ENCODE measurements at places on chromosomes 7 and 10.

- no peak for DNase-seq
These were observed 34.9 kb downstream of the FAM171A1 start for GRCh38 chr10:15336211-15336610.

GRCh38 chr7:47852330-47853245, 95.7 kb downstream of the PKD1L1 start:
- no peak for DNase-seq

DNA sequence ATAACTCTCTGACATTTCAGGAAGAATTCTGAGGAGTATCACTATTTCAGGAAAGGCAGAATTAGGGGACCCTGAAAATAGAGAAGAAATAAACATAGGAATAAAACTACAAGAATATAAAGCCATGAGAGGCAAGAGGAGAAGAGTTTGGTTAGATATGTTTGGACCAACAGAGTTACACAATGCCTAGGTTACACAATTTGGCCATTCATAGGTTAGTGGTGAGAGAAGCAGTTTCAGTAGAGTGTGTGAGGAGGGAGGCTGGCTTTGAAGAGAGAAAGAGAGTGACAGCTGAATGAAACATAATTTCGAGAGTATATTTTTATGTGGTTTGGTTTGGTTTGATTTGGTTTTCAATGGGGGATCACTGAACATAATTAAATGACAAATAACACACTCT, 783.2 kb upstream of the LRRN3 start:
- DNase-seq, result no peak

DNA sequence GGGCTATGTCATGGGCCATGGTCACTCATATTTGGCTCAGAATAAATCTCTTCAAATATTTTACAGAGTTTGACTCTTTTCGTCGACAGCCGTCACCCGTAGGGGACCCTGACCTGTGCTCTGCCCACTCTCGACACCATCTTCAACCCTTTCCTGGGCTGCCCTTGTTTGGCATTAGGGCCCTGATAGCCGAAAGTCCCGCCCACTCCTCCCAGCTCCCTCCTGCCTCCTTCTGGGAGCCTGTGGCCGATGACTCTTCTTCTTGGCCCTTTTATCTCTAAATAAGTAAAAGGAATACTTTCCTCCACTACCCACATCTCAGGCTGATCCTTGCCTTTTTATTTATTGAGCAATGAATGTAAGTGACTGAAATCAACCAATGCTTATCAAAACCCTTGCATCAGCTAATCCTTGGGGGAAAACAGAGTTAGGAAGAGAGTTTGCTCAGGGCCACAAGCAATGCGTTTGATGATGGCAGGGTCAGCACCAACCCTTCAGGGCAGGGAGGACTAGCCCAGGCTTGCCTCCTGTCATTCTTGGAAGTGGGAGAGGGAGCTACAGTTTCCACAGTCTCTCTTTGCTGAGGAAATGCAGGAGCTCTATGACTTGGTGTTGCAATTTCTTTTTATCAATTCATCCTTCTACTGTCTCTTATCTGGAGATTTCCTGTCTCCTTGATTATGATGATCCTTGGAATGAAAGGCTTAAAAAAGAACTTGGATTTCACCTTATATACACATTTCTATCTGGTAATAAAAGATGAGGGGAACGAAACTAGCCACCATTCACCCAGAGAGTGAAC, 218.2 kb upstream of the PODXL start:
- DNase-seq, result no peak

GRCh38 chr7:98280296-98280695, 1.2 kb upstream of the BRI3 start:
- DNase-seq, result no peak

- no peak for DNase-seq
These were observed 7.8 kb downstream of the SHH start for GRCh38 chr7:155804431-155804831.

- no peak for DNase-seq
These were observed 83.0 kb upstream of the KAT6B start for GRCh38 chr10:74743401-74743800.

GRCh38 chr10:110915035-110915434, 3.9 kb downstream of the BBIP1 start:
- no peak for DNase-seq

GRCh38 chr7:84746353-84746752, 440.5 kb downstream of the SEMA3D start:
- DNase-seq, result no peak

DNA sequence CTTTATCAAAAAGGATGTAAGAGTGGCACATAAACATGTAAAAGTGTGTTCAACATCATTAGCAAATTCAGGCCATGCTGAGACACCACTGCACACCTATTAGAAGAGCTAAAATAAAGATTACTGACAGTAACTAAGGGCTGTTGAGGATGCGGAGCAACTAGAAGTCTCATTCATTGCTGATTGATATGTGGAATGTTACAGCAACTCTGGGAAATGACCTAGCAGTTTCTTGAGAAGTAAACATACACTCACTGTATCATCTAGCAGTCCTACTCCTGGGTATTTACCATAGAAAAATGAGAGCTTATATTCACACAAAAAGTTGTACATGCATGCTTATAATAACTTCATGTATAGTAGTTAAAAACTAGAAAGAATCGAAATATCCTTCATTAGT, 77.3 kb downstream of the CCSER2 start:
- no peak for DNase-seq

DNA sequence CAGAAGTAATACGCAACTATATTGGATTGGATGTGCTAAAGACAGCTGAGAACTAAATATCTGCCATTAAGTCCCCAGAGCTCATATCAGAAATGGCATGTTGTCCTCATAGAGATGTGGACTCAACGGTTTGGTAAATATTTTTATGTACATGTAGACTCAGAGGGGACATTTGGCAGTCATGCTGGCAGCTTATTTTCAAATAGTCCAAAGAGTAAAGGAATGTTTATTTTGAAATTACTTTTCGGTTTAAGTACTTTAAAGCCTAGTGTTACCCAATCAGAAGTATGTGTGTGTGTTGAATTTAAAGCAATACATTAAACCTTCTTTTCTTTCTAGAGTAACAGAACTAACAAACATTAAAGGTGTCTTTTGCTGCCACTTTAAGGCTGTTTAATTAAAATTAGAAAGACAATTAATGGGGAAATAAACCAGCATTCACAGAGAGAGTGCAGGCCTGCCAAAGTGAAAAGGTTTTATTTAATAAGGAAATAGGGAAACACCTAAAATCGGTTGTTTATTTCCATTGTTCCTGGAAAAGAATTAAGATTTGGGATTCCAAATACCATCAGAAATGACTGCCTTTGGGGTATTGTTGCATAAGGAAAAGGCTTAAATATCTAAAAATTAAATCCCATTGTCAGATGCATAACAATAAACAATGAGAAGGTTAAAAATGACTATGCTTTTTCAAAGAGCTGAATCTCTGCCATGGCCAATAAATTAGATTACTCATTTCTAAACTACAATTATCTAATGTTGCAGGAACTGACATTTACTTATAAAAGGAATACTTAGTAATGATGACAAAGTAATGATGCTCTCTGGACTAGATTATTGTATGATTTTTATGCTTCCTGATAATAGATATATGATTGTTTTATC, 113.4 kb upstream of the AHR start:
- peak; percentile 53 for DNase-seq
